ENCODE measurements at places on chromosomes 2 and 18.

DNA sequence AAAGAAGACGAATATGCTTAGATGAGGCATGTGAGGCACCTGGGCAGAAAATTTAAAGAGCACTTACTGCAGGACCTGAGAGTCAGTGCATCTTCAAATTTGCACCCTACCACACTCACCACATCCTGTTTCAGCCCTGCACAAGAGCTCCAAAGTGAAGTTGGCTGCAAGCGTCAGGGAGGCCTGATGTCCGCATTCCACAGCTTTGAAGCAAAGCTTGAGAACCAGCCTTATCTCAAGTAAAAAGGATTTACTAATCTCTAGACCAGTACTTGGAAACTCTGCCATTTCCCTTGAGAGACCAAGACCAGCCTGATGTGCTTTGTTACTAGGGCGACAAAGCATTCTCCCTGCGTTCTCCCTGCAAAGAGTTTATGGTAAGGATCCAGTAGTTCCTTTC lies 3.4 kb upstream of the ASNSD1 start:
- DNase-seq, result peak; percentile 23

DNA sequence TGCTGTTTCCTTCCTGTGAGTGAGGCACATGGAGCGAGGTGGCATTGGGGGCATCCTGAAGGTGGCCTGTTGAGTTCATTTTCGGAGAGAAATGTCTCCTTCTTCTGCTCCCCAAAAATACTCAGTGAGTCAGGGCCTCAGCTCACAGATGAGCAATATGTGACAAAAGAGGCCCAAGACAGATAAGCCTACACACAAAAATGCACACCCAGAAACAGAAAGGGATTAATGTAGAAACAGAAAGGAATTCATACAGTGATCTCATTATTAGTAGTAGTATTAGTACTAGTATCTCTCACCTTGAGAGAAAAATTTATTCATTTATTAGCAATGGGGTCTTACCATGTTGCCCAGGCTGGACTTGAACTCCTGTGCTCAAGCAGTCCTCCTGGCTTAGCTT lies 5.1 kb downstream of the GPR75 start:
- no peak for DNase-seq

- DNase-seq, result no peak
Observed at GRCh38 chr2:181971032-181971431, 14.6 kb upstream of the PPP1R1C start.

DNA sequence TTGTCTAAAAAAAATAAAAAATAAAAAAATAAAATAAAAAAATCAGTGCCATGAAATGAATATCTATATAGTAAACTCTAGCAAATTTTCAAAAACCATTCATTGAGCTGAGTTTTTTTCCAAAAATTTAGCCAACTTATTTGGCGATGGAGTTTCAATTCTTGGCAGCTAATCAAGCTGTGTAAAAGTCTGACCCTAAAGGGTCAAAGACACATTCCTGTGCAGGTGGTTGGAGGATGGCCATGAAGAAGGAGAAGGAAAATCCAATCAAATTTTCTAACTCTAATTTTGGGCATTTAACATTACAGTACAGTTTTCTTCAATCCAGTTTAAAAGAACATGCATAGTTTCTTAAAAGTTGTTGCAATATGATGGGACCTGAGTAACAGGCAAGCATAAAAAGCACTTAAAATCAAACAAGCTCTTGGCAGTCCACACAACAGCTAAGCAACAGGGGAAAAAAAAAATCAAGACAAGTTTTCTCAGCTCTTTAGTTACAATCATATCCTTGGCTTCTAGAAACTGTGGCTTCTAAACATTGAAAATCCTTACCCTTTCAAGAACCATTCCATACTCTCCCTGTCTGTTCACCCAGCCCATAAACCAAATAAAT lies 54.5 kb downstream of the ACVR1 start:
- no peak for DNase-seq

- DNase-seq, result no peak
Observed at GRCh38 chr2:23699580-23699925, 227.4 kb downstream of the ATAD2B start.

GRCh38 chr2:100812116-100812515 lies 7.8 kb upstream of the NPAS2 start:
- no peak for DNase-seq

- peak; percentile 11 for DNase-seq
Observed at GRCh38 chr2:177058747-177059146, 153.8 kb upstream of the HNRNPA3 start.

- no peak for DNase-seq
Observed at GRCh38 chr2:109545828-109546713, 67.7 kb downstream of the SEPTIN10 start.

GRCh38 chr2:165410276-165410675 lies 59.2 kb upstream of the CSRNP3 start:
- DNase-seq, result no peak

GRCh38 chr2:180122874-180123273 lies 115.8 kb upstream of the CWC22 start:
- no peak for DNase-seq

GRCh38 chr2:121521359-121521758 lies 9.3 kb upstream of the RNU4ATAC start:
- DNase-seq, result no peak

- peak; percentile 17 for DNase-seq
Observed at GRCh38 chr2:27664154-27664574, 475 bp downstream of the SLC4A1AP start.

DNA sequence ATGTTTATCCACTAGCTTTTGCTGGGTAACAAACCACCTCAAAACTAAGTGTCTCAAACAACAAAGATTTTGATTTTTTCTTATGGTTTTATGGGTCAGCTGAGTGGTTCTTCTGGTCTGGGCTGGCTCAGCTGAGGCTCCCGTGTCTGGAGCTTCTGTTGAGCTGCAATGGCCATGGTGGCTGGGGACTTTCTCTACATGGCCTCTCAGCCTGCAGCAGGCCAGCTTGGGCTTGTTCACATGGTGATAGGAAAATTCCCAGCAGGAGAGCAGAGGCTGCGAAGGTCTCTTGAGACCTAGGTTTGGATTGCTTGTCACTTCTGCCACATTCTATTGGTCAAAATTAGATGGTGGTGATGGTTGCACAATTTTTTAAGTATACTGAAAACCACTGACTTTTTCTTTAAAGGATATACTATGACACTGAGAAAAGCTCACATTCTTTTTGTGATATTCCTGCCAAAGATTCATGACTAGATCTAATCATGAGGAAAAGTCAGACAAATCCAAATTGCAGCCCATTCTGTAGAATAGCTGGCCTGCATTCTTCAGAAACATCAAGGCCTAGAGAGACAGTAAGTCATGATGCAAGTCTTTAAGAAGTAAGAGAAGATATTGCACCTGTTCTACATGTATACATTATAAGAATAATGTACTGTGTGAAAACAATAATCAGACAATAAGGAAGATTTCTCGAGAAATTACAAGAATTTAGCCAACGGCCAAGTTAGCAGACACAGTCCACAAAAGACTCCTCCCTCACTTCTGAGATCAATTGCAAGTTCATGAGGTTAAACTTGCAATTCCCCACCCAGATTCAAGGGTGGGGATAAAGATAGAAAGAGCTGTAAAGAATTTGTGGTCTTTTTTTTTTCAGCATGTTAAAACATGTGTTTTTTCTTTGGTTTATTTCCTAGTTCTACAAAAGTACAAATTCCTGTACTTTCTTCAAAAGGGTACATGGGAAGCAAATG lies 35.0 kb upstream of the IL1R2 start:
- no peak for DNase-seq

DNA sequence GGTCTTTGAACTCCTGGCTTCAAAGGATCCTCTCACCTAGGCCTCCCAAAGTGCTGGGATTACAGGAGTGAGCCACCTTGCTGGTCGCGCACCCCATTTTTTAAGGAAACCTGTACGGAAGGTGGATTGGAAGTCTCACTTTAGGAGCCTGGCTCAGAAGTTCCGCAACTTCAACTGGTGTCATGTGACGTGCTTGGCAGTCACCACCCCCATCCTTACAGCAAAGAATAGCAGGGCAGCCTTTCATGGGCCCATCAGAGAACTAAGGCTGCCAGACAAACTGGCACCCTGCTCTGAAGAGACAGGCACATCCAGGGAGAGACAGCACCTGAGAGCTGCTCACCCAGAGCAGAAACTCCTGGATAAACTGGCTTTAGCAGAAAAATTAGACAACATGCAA lies 3.3 kb upstream of the SLC66A2 start:
- DNase-seq, result no peak

DNA sequence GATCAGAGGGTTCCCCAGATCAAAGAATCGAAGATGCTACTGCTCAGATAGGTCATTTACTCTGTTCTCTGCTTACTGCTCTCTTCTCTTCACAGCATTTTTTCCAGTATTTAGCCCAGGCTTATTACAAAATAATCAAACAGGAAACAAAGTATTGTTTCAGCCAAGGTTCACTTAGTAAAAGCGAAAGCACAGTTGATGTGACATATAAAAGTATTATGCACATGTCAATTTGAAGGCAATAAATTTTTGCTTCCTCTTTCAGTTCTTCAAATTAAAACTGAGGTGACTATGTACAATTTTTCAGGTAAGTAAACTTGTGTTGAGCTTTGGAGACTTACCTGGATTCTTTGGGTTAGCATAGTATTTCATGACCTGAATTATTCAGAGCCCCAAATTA lies 262.8 kb upstream of the CHST9 start:
- DNase-seq, result no peak

Measured in GM12891 (cell line).